ENCODE measurements at places on chromosomes 6 and 20.

- DNase-seq: no peak
Measured at GRCh38 chr6:127348028-127348661, 4.7 kb upstream of the ECHDC1 start.

DNA sequence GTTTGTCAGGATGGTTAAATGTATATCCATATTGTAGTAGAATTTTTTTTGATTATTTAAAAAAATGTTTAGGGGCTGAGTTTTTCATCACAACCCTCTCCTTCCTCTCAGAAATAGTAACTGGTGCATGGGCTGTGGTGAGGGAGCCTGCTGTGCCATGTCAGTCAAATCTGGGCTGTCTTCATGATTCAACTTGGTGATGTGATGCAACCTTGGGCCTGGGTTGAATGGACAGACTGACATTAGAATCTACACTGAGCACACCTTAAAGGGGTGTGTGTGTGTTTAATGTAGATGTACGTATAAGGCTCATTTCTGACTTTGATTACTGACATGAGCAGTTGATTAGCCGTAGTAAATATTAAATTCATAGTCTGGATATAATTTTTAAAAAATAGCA, 3.7 kb downstream of the TJAP1 start:
- DNase-seq: no peak

GRCh38 chr6:155580904-155581303, 125.3 kb upstream of the NOX3 start:
- no peak for DNase-seq

DNA sequence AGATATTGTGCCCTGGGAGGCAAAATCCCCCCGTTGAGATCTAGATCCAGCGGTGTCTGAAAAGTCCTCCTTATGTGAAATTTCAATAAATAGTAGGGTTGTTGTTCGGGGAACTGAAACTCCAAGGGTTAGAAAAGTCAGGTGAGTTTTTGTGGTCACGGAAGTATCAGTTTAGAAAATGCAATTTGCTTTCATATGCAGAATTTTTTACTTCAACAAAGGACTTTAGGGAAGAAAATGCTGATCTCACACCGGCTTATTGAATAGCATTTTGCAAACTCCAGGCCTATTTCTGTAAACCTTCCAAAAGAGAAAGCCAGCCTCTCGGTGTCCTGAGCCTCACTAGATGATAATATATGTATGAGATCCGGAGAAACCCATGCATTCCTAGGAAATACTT, 254.7 kb downstream of the TSHZ2 start:
- DNase-seq: no peak

- DNase-seq: no peak
Measured at GRCh38 chr6:167791091-167791779, 35.5 kb upstream of the AFDN start.

DNA sequence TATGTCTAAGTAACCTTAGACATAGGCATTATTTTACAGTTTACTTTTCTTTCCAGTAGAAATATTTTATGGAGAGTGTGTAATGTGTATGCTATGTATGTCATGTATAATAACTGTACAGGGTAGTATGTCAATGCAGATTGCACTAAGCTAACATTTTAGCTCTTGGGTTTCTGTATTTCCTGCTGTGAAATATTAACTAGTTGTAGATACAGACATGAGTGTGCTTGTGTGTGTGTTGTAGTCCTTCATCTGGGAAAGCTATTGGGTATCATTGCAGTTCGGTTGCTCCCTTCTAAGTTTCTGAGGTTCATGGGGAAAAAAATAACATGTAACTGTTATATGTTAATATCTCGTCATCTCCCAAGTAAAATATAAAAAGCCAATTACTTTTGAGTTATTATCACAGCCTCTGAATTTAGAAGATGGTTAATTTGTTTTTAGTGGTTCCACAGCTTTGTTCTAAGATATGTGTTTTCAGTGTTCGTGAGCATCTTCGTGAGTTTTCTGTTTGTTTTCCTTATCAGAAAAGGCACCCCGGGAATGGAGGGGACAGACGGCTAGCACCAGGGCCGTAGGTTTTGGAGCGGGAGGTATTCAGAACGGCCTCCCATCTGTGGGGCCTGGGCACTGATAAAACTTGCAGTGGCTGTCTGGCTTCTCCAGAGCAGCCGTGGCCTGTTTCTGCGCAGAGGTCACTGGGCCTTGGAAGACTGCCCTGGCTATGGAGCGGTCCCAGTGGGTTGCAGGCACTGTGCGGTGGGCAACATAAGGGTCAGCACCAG, 215.0 kb downstream of the ARID1B start:
- DNase-seq: no peak

DNA sequence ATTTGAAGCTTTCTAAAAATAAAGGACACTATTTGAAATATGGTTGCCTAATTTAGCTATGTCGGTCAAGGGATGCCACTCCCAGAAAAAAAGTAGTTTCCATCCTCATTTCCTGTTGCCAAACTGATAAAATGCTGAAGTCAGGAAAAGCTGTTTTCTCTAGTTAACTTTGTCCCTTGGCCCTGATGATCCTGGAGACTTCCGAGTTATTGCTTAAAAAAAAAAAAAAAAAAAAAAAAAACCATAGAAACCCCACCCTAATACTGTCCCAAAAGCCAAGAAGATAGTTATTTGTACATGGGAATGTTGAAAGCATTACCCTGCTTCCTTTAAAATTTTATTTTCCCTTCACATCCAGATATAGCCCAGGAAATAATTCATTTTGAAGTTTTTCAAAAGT, 236.7 kb downstream of the SOD2 start:
- no peak for DNase-seq

- no peak for DNase-seq
Measured at GRCh38 chr6:148878683-148879082, 131.9 kb downstream of the UST start.

DNA sequence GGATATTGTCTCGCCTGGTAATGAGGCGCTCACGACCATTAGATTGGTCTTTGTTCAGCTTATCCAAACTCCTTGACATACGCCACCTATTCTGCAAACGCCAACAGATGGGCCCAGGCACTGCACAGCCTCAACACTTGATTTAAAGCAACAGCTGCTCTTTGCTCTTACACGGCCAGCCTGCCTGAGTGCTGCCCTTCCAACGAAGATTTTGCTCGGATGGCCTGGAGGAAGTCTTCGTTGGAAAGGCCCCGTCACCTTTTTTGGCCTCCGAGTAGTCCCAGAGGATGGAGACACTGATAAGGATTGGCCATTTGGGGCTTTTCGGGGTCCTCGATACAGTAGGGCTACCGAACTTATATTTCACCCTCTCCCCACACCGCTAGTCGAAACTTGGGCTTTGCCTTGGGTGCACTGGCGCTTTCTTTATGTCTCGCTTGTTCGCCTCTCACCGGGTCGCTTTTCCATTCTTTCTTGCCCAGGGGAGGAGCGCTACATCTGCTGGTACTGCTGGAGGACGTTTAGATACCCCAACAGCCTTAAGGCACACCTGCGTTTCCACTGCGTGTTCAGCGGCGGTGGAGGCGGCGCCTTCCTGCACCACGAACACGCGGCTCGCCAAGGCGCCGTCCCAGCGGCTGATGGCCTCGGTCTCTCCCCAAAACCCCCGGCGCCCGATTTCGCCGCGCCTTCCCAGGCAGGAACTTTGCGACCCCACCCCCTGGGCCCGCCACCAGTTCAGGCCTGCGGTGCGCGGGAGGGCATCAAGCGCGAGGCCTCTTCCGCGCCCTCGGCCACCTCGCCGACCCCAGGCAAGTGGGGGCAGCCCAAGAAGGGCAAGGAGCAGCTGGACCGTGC, 6.1 kb downstream of the PRDM13 start:
- peak; percentile 6 for DNase-seq

DNA sequence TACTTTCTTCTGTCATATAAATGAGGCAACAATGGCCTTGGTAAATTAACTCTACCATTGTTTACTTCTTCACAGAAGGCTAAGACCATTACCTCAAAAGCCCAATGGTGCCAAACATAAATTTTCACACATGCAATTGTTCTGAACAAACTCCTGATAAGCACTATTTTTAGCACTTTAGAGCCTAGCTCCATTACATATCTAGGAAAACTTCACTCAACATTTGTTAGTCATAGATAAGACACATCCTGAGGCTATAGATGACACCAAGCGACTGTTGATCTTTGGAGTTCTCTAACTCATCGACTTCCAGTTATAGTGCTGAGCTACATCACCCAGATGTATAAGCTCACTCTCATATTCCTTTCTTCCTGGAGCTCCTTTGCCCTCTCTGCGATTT, 245.9 kb downstream of the EYS start:
- DNase-seq: no peak

DNA sequence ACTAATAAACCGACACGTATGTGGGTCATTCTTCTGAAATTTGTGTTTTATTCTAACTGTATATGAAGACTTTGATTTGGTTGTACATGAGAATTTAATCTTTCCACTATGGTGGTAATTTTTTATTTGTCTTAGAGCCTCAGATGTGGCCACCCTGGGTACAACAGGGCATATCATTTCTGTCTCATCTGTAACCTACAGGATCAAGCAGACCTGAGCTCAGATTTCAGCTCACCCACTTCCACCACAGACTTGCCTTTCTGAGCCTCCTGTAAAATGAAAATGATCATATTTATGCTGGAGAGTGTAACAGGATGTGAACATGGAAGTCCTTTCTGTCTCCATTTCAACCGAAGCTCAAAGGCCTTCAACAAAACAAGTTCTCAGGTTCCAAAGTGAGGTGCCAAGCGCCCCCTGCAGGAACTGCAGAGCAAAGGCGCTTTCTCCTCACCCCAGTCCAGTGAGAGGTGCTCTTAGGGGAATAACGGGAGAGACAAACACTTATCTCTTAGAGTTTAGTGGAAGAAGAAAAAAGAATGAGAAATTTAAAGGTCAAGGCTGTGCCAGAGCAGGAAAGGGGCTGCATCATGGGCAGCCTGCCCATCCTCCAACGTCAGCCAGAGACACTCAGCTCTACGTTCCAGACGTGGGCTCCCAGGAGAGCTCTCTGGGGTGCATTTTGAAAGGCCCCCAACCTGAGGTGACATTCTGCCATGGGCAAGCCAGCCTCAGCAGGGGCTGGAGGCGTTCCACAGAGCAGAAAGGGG, 23.0 kb upstream of the CD24 start:
- DNase-seq: peak; percentile 62

GRCh38 chr20:40953856-40954255, 74.8 kb upstream of the TOP1 start:
- no peak for DNase-seq

- DNase-seq: no peak
Measured at GRCh38 chr6:157674061-157674460, 149.0 kb upstream of the SNX9 start.

GRCh38 chr20:23091721-23092383, 5.7 kb upstream of the CD93 start:
- no peak for DNase-seq

- no peak for DNase-seq
Measured at GRCh38 chr20:4844325-4844724, 122.6 kb downstream of the PRND start.

- DNase-seq: no peak
Measured at GRCh38 chr20:22678678-22679077, 94.3 kb upstream of the FOXA2 start.

DNA sequence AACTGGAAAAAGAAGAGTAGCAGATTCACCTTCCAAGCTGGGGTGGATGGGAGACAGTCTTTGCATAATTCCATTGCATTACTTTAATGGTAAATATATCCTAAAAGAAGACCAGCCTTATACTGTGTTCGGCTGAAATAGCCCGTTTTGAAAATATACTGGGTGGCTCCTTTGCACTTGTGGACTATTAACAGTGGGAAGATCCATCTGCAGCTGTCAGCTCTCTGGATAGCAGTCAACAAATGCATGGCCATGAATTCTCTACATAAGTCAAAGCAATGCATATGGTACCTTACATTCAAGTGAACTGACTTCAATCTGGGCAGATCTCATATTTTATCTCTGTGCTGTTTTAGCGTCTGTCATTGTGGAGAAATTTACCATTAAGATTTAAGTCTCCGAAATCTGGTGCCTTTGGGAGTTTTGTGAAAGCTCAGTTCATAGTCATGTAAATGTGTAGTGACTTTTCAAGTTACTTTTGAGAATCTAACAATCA, 400.6 kb upstream of the RNF217 start:
- DNase-seq: no peak

GRCh38 chr6:82380566-82381185, 17.1 kb downstream of the TPBG start:
- no peak for DNase-seq

GRCh38 chr6:140586426-140587061, 1212.1 kb upstream of the CITED2 start:
- no peak for DNase-seq

DNA sequence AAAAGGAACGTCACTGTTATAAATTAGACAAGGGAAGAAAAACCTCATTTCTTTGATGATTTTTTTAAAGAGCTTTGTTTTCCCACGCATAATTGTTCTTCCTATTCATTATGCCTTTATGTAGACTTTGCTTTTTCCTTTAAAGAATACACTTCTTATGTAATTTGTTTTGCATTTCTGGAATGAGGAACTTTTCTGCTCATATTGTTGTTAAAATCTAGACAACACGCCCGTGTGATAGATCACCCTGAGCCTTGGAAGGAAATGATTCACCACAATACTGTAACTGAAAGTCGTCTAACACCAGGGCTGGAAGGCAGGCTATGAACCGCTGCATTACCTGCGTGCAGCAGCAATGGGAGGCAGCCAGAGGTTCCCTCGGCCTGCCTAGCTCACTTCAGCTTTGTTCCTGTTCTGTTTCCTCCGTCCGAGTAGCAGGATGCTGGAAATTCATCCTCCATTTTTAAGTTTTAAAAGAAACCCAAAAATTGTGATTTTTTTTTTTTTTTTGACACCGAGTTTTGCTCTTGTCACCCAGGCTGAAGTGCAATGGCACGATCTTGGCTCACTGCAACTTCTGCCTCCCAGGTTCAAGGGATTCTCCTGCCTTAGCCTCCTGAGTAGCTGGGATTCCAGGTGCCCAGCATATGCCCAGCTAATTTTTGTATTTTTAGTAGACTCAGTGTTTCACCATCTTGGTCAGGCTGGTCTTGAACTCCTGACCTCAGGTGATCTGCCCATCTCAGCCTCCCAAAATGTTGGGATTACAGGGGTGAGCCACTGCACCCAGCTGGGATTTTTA, 49.6 kb upstream of the ZNF217 start:
- peak; percentile 56 for DNase-seq

DNA sequence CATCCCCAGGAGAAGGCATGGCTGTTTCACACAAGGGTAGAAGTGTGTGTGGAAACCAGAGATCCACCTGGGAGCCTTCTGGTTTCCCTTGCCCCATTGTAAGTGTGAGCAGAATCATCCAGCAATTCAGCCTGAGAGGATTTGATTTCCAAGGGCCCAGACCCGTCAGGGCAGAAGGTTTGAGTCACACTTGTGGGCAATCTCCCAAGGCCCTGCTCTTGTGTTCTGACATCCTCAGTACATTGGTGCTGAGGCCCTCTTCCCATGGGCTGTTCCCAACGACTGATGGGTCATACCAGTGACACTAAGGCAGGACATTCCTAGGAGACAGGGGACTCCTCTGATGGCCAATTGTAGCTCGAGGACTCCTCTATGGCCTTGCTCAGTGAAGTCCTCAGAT, 58.2 kb upstream of the POLR1H start:
- DNase-seq: no peak

- no peak for DNase-seq
Measured at GRCh38 chr6:133407320-133408100, 166.4 kb downstream of the EYA4 start.

- DNase-seq: no peak
Measured at GRCh38 chr6:52513464-52513863, 63.4 kb downstream of the TRAM2 start.

- DNase-seq: no peak
Measured at GRCh38 chr20:48224533-48225050, 439.3 kb upstream of the SULF2 start.

- no peak for DNase-seq
Measured at GRCh38 chr6:127053032-127053874, 65.2 kb upstream of the RSPO3 start.

All from activated naive CD8-positive, alpha-beta T cell treated with anti-CD3 and anti-CD28 coated beads, Interleukin-2, amount 50 U/mL, for 24 hours (primary cell).